Natural killer cell (primary cell): ENCODE measurements at places on chromosomes 12 and 14. TPM values are rescaled to one million over a fixed set of nuclear protein-coding genes. Genes with fewer than 3 reads are reported as not detected.

GRCh38 chr12:12365446-12365802 is 8.5 kb downstream of the BORCS5 start:
- DNase-seq: no peak
- H3K27ac ChIP-seq: no peak overlapping the region
- H3K27me3 ChIP-seq: no peaks in the 10 kb centered on the region
- peaks cover 7% of the 10 kb centered on the region for H3K36me3 ChIP-seq

- H3K27ac ChIP-seq: no peak overlapping the region
- DNase-seq: peak; percentile 76
- H3K4me3 ChIP-seq: no peak overlapping the region
- peaks cover 5% of the 10 kb centered on the region for H3K4me1 ChIP-seq
- H3K27me3 ChIP-seq: no peaks in the 10 kb centered on the region
Measured at GRCh38 chr14:75561013-75561432, 17.4 kb upstream of the FLVCR2 start.

The KRT6B gene
- not detected for total RNA-seq

GRCh38 chr14:34980337-34980900 is 2.4 kb upstream of the SRP54 start:
- no peak overlapping the region for H3K27ac ChIP-seq
- peaks cover 20% of the 10 kb centered on the region for H3K4me1 ChIP-seq
- no peak overlapping the region for H3K4me3 ChIP-seq
- H3K27me3 ChIP-seq: no peaks in the 10 kb centered on the region

The LRIG3 gene
- total RNA-seq: not detected

DNA sequence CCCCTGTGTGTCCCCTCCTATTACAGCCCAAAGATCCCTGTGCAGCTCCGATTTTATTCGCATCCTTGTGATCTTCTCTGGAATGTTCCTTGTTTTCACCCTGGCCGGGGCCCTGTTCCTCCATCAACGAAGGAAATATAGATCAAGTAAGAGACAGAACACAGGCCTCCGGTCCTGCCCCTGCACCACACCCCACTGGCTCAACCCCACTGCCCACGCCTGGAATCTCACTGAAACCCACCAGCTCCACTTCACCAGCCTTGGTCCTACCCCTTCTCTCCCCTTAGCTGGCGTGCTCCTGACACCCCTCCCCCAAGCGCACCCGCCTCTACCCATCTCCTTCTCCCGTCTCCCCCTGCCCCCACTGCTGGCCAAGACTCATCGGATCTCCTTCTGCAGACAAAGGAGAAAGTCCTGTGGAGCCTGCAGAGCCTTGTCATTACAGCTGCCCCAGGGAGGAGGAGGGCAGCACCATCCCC is 934 bp upstream of the TAPBPL start:
- H3K27me3 ChIP-seq: no peaks in the 10 kb centered on the region
- peaks cover 56% of the 10 kb centered on the region for H3K4me1 ChIP-seq
- peaks cover 24% of the 10 kb centered on the region for H3K36me3 ChIP-seq
- H3K27ac ChIP-seq: peak overlapping the region; percentile 98

- no peaks in the 10 kb centered on the region for H3K36me3 ChIP-seq
- H3K27me3 ChIP-seq: no peaks in the 10 kb centered on the region
- H3K27ac ChIP-seq: no peak overlapping the region
Measured at GRCh38 chr12:124790650-124791400, 72.8 kb downstream of the SCARB1 start.

DNA sequence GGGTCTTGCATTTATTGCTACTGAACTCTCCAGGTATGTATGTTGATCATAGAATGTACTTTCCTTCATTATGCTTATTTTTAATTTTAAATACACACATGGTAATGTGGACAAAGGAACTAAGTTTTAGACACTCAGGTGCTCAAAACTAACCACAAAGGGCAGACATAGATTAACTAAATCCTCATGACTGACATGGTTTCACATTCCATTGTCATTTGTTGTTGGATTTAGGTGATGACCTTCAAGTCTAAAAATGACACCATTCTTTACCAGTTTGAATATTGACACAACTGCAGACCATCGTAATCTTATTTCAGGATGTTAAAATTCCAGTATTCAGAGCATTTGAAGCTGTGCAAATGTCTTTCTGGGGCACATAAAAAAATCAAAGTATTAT is 128.4 kb downstream of the BBS10 start:
- H3K4me1 ChIP-seq: no peaks in the 10 kb centered on the region
- H3K27me3 ChIP-seq: no peaks in the 10 kb centered on the region
- no peaks in the 10 kb centered on the region for H3K36me3 ChIP-seq
- H3K27ac ChIP-seq: no peak overlapping the region

DNA sequence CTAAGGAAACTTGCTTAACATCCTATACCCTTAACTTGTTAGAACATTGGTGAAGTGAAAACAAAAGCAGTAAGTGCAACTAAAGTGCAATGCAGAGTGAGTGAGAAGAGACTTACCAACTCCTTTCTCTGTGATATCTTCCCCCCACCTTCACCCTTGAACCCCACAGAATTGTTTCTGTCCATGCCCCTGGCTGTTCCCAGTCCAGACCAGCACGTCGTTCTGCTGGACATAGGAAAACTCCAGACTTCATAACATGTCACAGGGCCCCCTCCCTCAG is 91.9 kb downstream of the DAD1 start:
- H3K36me3 ChIP-seq: no peaks in the 10 kb centered on the region
- peak overlapping the region; percentile 38 for H3K27ac ChIP-seq
- peaks cover 47% of the 10 kb centered on the region for H3K4me1 ChIP-seq
- no peak overlapping the region for H3K4me3 ChIP-seq
- DNase-seq: no peak

- H3K4me3 ChIP-seq: no peak overlapping the region
- H3K36me3 ChIP-seq: no peaks in the 10 kb centered on the region
- DNase-seq: no peak
- H3K27ac ChIP-seq: no peak overlapping the region
- H3K4me1 ChIP-seq: peaks cover 3% of the 10 kb centered on the region
Measured at GRCh38 chr14:92740440-92740839, 8.0 kb downstream of the LGMN start.

The ACYP1 gene
- total RNA-seq: 13.3 TPM

- H3K4me1 ChIP-seq: peaks cover 43% of the 10 kb centered on the region
- peak overlapping the region; percentile 94 for H3K4me3 ChIP-seq
- peak; percentile 48 for DNase-seq
- H3K27ac ChIP-seq: peak overlapping the region; percentile 70
- H3K27me3 ChIP-seq: no peaks in the 10 kb centered on the region
Measured at GRCh38 chr12:67649570-67650387, 1.2 kb downstream of the DYRK2 start.

The CNIH1 gene
- 30.9 TPM for total RNA-seq

The RASSF8 gene
- total RNA-seq: 1.3 TPM

The RAPGEF3 gene
- 0.23 TPM for total RNA-seq

The PRPH gene
- not detected for total RNA-seq

DNA sequence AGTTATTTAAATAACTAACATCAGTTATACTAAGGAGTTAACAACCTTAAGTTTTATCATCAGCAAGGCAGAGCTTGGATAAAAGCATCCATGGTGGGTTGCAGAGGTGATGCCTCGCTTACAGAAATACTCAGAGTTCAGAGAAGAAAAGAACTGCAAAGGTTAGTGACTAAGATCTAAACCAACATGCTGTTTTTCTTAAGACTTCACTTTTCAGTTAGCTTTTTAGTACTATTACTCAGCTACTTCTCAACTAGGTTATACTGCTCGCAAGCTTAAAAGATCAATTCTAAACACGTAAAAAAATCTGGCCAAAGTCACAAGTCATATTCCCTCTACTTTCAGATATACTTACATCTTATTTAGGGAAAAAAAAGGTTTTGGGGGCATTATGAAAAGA is 2.8 kb downstream of the PPP1CC start:
- H3K36me3 ChIP-seq: peaks cover 4% of the 10 kb centered on the region
- DNase-seq: no peak
- H3K27me3 ChIP-seq: no peaks in the 10 kb centered on the region
- no peak overlapping the region for H3K27ac ChIP-seq

DNA sequence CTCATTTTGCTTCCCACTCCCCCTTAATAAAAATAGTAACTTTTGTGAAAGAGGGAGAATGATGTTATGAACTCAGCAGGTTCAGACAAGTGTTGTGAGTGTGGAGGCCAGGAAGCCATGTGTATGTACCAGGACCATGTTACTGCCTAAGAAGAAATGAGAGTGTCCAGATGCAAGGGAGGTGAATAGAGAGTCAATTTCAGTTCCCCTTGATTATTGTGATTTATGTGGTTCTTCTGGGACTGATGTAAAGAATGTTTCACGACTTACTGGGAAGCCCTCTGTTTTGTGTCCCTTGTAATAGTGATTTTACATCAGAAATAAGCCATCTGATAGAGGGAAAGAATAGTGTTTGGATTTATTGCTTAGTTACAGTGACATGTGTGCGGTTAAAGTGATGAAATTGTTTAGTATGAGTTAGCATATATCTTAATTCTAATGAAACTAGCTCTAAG is 32.5 kb downstream of the FBXO34 start:
- peak overlapping the region; percentile 20 for H3K27ac ChIP-seq
- no peaks in the 10 kb centered on the region for H3K27me3 ChIP-seq
- peaks cover 4% of the 10 kb centered on the region for H3K4me1 ChIP-seq
- no peak overlapping the region for H3K4me3 ChIP-seq
- peaks cover 2% of the 10 kb centered on the region for H3K36me3 ChIP-seq

DNA sequence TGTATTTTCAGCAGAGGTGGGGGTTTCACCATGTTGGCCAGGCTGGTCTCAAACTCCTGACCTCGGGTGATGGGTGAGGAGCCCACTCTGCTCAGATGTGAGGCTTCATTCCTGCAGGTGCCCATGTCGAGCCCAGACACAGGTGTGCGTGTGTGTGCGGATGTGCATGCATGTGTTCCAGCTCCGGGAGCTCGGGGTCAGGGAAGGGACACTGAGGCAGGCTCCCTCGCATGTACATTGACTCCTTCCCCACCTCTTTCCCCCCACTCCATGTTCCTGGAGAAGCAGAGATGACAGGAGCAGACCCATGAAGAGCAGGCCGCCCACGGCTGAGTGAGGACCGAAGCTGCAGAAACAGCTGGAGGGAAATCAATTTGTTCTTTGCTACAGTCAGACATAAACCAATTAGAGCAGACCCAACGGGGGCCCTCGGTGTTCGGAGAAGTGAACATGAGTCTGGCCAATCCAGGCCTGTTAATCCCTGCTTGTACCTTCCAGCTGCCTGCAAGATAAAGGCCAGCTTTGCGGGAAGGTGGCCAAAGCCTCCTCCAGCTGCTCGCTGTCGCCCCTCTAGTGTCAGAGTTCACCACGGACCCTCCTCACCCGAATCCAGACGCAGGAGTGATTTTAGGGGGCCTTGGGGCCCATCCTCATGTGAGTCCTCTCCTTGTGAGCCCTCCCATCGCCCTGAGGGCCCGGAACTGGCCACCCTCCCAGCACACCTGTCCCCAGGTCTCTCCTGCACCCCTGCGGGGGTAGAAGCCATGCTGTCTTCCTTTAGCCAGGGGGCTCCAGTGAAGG is 321.0 kb upstream of the RTL1 start:
- H3K4me3 ChIP-seq: no peak overlapping the region
- no peaks in the 10 kb centered on the region for H3K4me1 ChIP-seq
- H3K27ac ChIP-seq: no peak overlapping the region
- H3K27me3 ChIP-seq: no peaks in the 10 kb centered on the region
- H3K36me3 ChIP-seq: no peaks in the 10 kb centered on the region
- no peak for DNase-seq

The PTPRO gene
- 0.29 TPM for total RNA-seq

The NFE2 gene
- 2.0 TPM for total RNA-seq

GRCh38 chr14:50375760-50376159 is 20.9 kb downstream of the CDKL1 start:
- H3K27me3 ChIP-seq: no peaks in the 10 kb centered on the region
- H3K4me3 ChIP-seq: no peak overlapping the region
- H3K4me1 ChIP-seq: no peaks in the 10 kb centered on the region
- no peaks in the 10 kb centered on the region for H3K36me3 ChIP-seq
- no peak overlapping the region for H3K27ac ChIP-seq

- no peaks in the 10 kb centered on the region for H3K36me3 ChIP-seq
- no peaks in the 10 kb centered on the region for H3K27me3 ChIP-seq
- H3K4me3 ChIP-seq: no peak overlapping the region
- no peaks in the 10 kb centered on the region for H3K4me1 ChIP-seq
- H3K27ac ChIP-seq: no peak overlapping the region
Measured at GRCh38 chr12:71456990-71457389, 17.4 kb downstream of the LGR5 start.

- no peak overlapping the region for H3K27ac ChIP-seq
- no peaks in the 10 kb centered on the region for H3K36me3 ChIP-seq
- no peaks in the 10 kb centered on the region for H3K4me1 ChIP-seq
- DNase-seq: no peak
Measured at GRCh38 chr12:125509195-125509594, 444.0 kb downstream of the AACS start.

DNA sequence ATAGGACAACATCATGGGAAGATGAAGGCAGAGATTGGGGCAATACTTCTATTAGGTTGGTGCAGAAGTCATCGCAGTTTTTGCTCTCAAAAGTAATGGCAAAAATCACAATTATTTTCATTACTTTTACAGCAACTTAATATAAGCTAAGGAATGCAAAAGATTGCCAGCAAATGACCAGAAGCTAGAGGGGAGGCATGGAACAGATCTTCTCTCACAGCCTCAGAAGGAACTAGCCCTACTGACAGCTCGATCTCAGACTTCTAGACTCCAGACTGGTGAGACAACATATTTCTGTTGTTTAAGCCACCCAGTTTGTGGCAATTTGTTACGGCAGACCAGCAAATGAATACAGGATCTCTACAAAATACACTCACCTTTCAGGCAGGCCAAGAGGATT is 348.5 kb upstream of the TBX3 start:
- no peak overlapping the region for H3K27ac ChIP-seq
- no peak overlapping the region for H3K4me3 ChIP-seq
- H3K4me1 ChIP-seq: no peaks in the 10 kb centered on the region
- H3K27me3 ChIP-seq: no peaks in the 10 kb centered on the region
- H3K36me3 ChIP-seq: no peaks in the 10 kb centered on the region

The TBC1D30 gene
- total RNA-seq: 5.8 TPM

- H3K4me3 ChIP-seq: no peak overlapping the region
- no peaks in the 10 kb centered on the region for H3K27me3 ChIP-seq
- H3K4me1 ChIP-seq: no peaks in the 10 kb centered on the region
Measured at GRCh38 chr14:39877577-39878190, 445.5 kb upstream of the FBXO33 start.

- peaks cover 4% of the 10 kb centered on the region for H3K4me1 ChIP-seq
- no peak overlapping the region for H3K27ac ChIP-seq
Measured at GRCh38 chr12:32532422-32532821, 133.1 kb downstream of the FGD4 start.

DNA sequence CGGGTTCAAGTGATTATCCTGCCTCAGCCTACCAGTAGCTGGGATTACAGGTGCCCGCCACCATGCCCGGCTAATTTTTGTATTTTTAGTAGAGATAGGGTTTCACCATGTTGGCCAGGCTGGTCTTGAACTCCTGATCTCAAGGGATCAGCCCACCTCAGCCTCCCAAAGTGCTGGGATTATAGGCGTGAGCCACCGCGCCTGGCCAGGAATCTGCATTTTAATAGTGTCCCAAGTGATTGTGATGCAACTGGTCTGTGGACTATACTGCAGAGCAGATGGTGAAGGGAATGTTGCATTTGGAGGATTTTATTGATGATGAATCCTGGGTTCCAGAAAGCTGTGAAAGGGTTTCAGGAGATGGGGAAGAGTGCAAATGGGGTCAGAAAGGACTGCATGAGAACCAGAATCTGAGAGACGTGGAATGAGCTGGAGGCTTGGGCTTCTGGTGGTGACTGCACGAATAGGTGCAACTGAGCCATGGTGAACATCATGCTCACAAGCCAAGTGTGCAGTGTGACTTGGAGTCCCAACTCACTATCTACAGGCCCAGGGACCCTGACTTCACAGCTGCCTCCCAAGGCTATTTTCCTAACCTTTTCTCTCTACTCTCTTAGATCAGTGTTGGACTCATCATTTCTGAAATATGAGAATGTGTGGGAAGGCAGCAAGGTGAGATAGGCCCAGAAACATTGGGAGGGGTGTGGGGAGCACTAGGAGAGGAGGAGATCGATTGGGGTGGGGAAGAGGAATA is 4.5 kb downstream of the RPS26 start:
- H3K36me3 ChIP-seq: peaks cover 23% of the 10 kb centered on the region
- H3K4me1 ChIP-seq: peaks cover 12% of the 10 kb centered on the region
- H3K27me3 ChIP-seq: no peaks in the 10 kb centered on the region
- no peak overlapping the region for H3K27ac ChIP-seq
- DNase-seq: no peak
